ENCODE measurements at places on chromosomes 6 and 20.

GRCh38 chr6:157518397-157519250, 137.6 kb downstream of the ZDHHC14 start:
- DNase-seq, result no peak

- DNase-seq, result no peak
These were observed 59.7 kb downstream of the TFAP2A start for GRCh38 chr6:10355115-10355702.

- DNase-seq, result no peak
These were observed 130.7 kb downstream of the LRFN2 start for GRCh38 chr6:40456390-40457013.

GRCh38 chr6:35181933-35182612, 31.7 kb upstream of the SCUBE3 start:
- DNase-seq, result no peak

- DNase-seq, result no peak
These were observed 267.9 kb upstream of the CITED2 start for GRCh38 chr6:139642346-139642745.

- no peak for DNase-seq
These were observed 595 bp downstream of the FBXO5 start for GRCh38 chr6:152981989-152982903.

All from stimulated activated CD8-positive, alpha-beta memory T cell treated with anti-CD3 and anti-CD28 coated beads, Interleukin-15, amount 100 ng/mL, for 1 hour (primary cell).